ENCODE measurements at places on chromosomes 4 and X.

DNA sequence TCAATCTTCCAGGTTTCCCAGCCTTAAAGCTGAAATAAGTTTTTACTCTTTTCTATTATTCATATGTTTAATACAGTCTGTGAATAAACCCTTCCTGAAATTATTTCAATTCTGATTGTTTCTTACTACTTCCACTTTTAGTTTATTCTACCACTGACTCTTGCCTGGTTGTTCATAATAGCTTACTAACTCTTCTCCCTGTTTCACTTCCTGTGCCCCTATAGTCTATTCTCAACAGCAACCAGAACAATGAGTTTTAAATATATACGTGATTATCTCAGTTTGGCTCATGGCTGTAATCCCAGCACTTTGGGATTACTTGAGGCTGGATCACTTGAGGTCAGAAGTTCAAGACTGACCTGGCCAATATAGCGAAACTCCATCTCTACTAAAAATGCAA lies 408.0 kb upstream of the SPOCK3 start:
- no peak for DNase-seq

- DNase-seq = no peak
These were observed 46.3 kb upstream of the HUWE1 start for GRCh38 chrX:53732797-53733196.

GRCh38 chr4:41143311-41144039 lies 70.9 kb downstream of the APBB2 start:
- DNase-seq = no peak

- no peak for DNase-seq
These were observed 53.6 kb downstream of the SLC7A11 start for GRCh38 chr4:138188406-138189084.

- DNase-seq = no peak
These were observed 330.9 kb downstream of the CXXC4 start for GRCh38 chr4:104163820-104164219.

DNA sequence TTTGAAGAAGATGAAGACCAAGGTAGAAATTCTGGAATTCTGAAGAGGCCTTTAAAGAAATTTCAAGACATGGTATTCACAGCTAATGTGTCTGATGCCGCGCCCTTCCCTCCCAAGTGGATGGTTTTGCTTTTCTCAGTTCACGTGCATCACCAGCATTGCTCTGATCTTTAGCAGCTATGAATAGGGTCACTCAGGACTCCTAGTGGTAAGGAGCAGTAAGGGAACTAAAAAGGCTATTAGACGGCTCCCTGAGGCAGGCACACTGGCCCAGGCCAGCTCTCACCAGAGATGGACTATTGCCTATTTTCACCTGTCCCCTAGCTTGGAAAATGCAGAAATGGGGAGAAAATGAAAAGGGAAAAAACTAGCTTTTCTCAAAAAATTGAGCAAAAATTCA lies 447.5 kb upstream of the RASGEF1B start:
- DNase-seq = peak; percentile 20

DNA sequence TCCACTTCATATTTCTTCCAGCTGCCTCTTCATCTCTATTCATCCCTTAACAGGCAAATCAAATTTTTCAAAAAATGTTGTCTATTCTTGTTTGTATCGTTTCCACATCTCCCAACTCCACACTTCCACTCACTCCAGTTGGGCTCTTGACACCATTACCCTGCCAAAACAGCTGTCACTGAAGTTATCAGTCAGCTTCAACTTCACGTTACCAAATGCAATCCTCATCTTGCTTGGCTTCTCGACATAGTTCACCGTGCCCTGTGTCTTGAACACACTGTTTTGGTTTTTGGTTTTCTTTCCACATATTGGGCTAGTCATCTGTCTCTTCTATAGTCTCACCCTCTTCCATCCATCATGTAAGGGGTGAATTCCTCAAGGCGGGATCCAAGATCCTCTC lies 65.2 kb downstream of the GALNT7 start:
- no peak for DNase-seq

GRCh38 chr4:123393721-123394120 lies 2.9 kb upstream of the SPRY1 start:
- DNase-seq = no peak

- no peak for DNase-seq
These were observed 74.4 kb downstream of the RNF150 start for GRCh38 chr4:141058591-141059512.

DNA sequence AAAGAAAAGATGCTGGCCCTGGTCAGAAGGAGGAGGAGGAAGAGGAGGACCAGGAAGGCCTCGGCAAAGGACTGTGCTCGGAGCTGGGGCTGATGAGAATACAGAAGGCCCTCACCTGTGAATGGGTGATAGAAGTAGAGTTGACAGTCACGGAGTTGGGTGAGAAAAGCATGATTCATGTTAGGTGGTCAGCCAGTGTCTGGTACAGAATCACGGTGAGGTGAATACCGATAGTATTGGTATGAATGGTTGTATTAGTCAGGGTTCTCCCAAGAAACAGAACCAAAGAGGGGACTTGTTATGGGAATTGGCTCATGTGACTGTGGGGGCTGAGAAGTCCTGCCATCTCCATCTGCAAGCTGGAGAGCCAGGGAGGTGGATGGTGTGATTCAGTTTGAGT lies 32.5 kb upstream of the FAM156A start:
- DNase-seq = no peak

GRCh38 chrX:106284431-106285025 lies 116.4 kb downstream of the PWWP3B start:
- DNase-seq = no peak

DNA sequence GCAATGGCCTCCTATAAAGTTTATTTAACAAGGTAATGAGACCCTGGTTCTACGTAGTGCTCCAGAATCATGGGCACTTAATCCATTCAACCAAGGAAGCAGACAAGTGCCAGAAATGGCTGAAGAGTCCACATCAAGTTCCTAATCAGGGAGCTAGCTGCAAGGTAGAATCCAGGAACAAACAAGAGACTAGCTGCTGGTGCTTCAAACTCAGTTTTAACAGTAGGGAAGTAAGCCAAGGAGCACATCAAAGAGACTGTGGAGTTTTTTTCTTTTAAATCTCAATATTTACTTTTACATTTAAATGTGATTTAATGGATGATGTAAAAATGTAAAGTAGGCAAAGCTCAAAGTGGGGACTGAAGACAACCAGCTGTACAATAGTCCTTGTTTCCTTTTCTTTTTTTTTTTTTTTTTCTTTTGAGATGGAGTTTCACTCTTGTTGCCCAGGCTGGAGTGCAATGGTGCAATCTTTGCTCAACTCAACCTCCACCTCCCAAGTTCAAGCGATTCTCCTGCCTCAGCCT lies 630.4 kb downstream of the CCSER1 start:
- DNase-seq = no peak

- no peak for DNase-seq
These were observed at the start of gene CNOT6L for GRCh38 chr4:77818602-77819403. Gene CNOT6L (minus strand): TSS chr4:77819368. CDS start chr4:77819308, 60 bp downstream.

GRCh38 chr4:99670409-99671073 lies 12.9 kb upstream of the C4orf54 start:
- no peak for DNase-seq

GRCh38 chr4:5143306-5143861 lies 92.1 kb downstream of the STK32B start:
- no peak for DNase-seq

DNA sequence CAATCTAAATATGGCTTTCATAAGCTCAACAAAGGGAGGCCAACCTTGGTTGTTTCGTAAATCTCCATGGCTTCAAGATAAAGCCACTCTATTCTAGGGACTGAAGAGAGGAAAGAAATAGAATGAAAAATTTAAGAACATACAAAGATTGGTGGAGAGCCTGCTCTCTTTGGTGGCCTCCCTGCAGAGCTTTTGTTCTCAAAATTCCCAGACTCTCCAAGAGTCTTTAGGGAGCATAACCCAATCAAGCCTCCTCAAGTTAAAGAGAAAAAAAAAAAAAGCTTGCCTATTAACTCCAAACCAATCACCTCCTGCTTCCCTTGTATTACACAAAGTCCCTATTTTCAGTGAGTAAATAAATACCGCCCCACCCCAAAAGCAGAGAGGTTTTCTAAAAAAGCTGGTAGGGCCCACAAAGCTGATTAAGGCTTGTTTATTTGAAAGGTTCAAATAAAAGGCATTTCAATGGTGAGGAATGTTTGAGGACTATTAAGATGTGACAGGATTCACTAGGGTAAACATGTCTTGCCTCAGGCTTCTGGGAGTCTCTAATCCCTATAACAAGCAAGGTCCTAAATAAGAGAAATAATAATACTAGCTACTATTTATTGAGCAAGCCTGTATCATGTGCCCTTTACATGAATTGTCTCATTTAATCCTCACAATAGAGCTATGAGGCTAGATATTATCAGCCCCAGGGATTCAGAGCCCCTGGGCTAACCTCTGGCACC lies 71.6 kb downstream of the GPC3 start:
- DNase-seq = no peak

DNA sequence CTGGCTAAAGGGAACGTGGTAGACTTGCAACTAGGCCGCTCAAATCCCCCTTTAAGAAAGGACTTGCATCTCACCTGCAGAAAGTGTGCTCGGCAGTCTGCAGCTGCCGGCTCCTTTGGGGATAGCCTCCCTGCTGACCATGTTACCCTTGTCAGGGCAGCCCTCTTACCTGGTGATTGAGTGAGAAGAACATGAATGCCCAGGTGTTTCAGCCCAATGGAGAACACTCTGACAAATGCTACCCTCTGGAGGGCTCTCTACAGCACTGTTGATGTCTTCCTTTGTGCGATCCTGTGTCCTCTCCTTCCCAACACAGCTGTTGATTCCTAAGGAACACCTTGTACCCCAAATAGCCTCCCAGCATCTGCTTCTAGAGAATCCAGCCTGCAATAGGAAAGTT lies 178.7 kb upstream of the LDB2 start:
- DNase-seq = no peak

DNA sequence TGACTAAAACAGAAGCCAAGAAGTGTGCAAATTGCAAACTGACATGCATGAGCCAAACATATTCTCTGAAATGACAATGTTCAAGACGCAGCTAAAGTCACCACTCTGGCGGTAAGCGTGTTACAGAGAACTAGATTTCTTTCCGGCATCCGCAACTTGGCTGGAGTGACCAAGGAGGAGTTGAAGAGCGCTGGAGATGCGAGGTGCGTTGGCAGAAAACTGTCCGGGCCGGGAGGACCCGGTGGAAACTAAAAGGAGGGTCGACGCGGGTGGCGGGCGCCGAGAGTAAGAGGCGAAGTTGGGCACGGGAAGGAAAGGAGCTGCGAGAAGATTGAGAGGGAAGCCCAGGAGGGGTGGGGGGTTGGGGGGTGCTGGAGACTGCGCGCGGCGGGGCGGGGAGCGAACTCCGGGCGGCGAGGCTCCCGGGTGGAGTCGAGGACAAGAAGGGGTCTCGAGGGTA lies 807 bp downstream of the SEL1L3 start:
- no peak for DNase-seq

- no peak for DNase-seq
These were observed 6.4 kb downstream of the ZCCHC18 start for GRCh38 chrX:104118765-104119164.

- DNase-seq = no peak
These were observed 64.1 kb upstream of the PDGFRA start for GRCh38 chr4:54165011-54165410.

- no peak for DNase-seq
These were observed 650.0 kb upstream of the HTR2C start for GRCh38 chrX:113933931-113934330.

DNA sequence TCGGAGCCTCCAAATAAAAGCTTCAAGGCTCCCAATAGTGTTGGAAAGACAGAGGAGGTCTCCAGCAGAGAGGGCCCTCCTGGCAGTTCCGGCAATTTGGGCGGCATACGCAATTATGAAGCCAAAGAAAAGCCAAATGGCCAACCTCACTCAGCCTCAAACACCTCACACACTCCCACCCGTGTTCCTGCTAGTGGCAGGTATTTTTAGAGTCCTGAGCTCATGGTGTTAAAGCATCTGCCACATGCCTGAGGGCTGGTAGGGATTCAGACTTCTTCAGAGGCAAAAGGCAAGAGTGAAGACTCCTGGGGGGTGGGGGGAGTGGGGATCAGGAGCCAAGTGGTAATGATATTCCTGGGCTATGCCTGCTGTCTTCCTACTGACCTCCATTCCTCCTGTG lies 7.4 kb downstream of the RAB33A start:
- DNase-seq = no peak

- DNase-seq = no peak
These were observed 658.2 kb downstream of the CENPC start for GRCh38 chr4:66887061-66887460.

DNA sequence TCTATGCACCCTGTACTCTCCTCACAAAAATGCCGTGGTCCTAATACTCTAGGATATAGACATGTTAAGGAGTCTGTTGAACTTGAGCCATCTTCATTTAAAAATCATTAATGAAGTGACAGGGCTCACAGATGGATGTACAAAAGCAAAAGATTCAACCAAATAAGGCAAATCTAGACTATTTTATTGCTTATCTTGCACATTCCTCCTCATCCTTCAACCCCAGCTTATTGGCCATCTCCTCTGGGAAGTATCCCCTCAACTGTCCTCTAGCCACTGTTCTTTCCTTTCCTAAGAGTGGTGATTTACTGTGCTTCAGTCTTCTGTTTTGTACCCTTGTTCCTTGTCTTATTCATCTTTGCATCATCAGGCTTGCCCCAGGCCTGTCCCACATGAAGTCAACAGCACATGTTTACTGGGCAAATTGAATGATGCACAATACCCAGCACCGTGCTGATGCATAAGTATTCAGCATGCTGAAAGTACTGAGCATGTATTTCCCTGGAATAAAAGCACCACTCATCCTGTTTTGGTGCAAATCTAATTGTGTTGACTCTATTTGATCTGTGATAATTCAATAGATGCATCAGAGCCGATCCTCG lies 287.3 kb upstream of the CLNK start:
- DNase-seq = no peak

GRCh38 chr4:79292008-79292407 lies 33.9 kb downstream of the NAA11 start:
- DNase-seq = no peak

- no peak for DNase-seq
These were observed 99.3 kb upstream of the BCOR start for GRCh38 chrX:40197071-40197470.

DNA sequence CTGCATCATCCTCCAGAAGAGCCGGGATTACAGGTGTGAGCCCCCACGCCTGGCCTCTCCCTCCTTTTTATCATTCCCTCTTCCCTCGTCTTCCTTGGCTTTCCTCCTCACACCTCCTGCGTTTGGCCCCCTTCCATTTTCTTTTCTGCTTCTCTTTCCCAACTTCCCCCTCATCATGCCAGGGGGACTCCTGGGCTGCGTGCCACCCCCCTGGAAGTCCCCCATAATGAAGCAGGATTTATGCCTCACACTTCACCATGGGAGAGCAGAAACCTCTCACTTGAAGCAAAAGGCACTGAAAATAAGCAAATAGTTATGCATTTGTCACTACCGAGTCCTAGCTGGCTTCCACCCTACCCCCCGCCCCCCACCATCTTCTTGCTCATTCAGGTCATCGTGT lies 7.9 kb downstream of the TKTL1 start:
- DNase-seq = no peak
